Stimulated activated naive CD4-positive, alpha-beta T cell treated with Interleukin-2 at 50 U/mL for 16 hours (primary cell): ENCODE measurements at places on chromosomes 12 and 14.

DNA sequence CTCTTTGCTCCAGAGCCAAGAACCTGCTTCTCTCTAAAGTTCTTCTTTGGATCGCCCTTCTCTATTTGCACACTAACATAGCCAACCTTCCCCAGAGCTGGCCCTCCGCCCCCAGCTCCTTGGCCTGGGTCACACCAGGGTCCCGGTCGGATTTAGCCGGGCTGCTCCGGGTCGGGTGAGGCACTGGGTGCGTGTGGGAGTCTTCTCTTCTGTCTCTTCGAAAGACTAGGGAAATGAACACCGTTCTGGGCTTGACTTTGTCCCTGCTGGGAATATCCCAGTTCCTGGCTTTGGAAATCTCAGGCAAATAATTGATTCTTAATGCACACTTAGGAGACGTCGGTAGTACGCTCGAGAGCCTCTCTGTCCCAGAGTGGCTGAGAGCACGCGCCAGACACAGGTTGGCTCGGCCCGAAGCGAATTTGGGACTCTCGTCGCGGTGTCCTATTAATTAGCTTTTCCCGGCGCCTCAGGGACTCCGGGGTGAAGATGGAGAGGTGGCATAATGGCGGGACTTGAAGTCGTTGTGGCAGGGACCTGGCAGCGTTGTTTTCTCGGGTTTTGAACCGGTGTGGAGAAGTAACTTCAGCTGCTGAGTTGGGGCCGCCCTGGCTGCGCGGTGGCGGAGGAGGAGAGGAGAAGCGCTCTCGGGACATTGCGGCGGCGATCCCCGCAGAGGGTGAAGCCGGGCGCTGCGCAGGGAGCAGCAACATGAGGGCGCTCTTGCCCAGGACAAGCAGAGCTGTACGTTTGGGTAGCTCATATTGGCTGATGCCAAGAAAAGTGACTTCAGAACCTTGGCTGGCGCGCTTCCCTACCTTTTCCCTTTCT lies 7.5 kb downstream of the FOXG1 start:
- DNase-seq: no peak

GRCh38 chr14:51453869-51454268 lies 197.8 kb upstream of the FRMD6 start:
- no peak for DNase-seq

DNA sequence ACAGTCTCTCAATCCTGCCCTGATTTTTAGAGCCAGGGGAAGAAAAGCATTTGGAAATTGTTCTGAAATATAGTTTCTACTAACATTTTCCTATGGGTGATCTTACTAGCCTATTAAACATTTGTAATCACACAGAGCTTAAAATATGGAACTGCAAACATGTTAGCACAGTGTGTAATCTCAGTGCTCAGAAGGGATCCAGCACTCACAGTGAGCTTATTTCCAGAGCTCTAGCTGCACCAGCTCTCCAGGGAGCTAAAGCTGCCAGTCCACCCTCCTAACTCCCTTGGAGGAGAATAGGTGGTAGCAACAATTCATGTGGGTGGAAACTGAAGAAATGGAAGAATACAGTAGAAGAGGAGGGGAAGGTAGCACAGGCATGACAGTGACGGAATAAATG lies 64.9 kb upstream of the SYT1 start:
- DNase-seq: no peak

- DNase-seq: no peak
Observed at GRCh38 chr12:120101617-120102016, 14.9 kb downstream of the RAB35 start.

DNA sequence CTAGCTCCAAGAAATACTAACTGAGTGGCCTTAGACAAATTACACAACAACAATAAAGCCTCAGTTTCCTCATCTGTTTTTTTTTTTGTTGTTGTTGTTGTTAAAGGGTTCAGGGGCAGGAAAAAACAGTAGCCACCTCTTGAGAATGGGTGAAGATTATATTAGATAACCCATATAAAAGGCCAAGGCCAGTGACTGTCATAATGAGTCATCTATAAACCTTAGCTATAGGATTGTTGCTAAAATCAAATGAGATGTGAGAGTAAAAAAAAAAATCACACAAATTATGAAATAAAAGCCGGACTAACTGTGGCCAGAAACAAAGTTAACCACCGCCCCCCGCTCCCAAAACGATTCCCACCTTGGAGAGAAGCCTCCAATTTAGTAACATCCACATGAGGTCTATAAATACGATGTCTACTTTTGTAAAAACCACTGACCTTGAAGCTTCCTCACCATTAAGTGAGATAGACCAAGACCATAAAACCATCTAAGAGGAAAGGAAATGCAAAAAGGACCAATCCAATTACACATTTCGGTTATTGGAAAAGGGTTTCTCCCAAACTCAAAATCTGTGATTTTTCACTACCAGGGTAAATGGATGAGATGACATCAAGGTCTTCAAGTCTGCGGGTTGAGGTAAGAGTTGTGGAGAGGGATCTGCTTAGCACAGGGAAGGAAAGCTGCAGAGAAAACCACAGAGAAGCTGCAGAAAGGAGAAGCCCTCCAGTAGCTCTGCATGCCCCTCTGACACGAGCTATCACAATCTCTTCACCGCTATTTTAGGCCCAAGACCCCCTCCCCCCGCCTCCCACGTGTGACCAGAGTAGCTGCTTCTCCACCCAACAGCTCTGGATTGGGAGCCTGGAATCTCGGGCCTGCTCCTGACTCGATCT lies 1.0 kb downstream of the NAA25 start:
- DNase-seq: no peak
